ENCODE measurements at places on chromosomes 4 and X.
A peak's percentile ranks its signal among the peaks of the same experiment; 100 is the strongest.

GRCh38 chr4:1316537-1317168, 27.0 kb downstream of the MAEA start:
- no peak for DNase-seq

DNA sequence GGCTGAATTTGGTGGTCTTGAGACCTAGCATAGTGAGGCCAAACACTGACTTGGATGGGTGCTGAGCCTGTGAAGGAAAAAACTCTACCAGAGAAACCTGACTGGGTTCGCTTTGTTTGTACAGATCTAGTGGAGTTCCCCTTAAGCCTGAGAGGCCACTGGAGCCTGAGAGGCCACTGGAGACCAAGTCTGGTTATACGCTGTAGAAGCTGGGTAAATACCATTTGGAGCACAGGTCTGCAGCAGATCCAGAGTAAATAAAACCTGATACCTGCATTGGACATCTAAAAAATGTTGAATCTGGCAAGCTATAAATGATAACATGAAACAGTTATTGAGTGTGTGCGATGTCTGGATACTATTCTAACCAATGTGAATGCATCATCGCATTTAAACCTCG, 104.3 kb upstream of the IGSF1 start:
- no peak for DNase-seq

DNA sequence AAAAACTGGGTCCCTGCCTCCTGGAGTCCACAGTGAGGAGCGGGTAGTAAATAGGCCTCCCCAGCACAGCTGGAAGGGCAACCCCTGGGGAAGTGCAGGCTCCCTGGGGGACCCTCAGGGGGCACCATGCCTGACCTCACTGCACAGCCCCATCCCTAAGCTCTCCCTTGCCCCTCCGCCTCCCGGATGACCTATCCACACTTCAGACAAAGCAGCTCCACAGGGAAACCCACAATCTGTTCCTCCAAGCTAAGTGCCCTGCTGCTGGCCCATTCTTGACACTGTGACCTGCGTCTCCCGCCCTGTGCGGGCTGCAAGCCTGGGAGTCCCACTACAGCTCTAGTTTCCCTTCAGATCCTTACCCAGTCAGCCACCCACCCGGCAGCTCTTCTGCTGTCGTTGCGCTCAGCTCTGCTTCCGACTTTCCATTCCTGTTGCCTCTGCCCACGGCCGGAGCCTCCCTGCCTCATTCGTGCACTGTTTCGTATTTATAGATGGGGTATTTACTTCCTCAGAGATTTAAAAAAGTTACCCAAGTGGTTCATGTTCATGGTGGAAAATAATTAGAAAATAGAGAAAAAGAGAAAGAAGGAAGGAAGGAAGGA, 47.0 kb upstream of the STOX2 start:
- no peak for DNase-seq

DNA sequence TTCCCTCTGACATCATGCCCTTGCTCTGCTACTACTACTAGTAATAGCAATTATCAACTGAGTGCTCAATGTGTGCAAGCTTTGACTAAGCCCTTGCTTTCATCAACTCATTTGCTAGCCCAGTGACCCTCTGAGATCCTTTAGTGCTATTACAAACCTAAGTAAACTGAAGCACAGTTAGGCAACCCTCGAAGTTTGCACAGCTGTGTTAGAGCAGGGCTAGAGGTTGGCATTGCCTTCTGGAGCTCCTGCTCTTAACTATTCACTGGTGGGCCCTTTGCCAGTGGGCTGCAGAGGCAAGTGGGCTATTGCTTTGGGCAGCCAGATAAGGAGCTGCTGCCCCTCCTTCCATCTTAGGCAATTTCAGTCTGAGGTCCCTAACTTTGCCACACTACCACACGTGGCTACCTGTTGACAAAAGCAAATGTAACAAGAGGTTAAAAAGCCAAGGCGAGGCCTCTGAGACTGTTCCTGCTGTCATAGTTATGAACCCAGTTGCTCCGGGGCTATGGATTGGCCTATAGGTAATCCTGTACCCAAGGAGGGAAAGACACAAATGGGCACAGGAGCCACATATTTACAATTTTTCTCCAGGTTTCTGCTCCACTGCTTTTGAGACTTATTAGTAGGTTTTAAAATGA, 41.5 kb upstream of the ANKRD50 start:
- no peak for DNase-seq

DNA sequence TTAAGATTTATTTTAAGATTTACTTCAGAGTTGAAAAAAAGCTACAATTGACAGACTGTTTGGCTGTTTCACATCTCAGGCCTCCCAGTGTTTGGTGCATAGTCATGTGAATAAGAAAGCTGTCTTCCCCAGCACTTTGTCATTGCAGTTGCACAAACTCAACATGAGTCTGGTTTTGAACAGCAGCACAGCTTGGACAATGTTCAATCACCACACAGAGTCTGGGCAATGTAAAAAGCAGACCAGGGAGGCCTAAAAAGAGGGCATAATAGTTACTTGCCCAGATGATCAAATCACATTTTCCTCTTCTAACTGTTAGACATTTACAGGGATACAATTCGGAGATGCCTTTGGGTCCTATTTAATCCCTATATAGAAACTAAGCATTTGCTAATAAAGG, 1055.0 kb downstream of the RPA4 start:
- no peak for DNase-seq

GRCh38 chrX:19852014-19853005, 35.1 kb downstream of the SH3KBP1 start:
- DNase-seq = no peak

GRCh38 chrX:122907375-122907774, 276.7 kb upstream of the GRIA3 start:
- DNase-seq = no peak

GRCh38 chrX:9845578-9845952, 59.3 kb downstream of the SHROOM2 start:
- no peak for DNase-seq

- peak; percentile 81 for DNase-seq
These were observed at the start of gene LRBA for GRCh38 chr4:151014521-151015458. LRBA (minus strand) TSS chr4:151015284; CDS start chr4:151014642, 642 bp downstream.

GRCh38 chr4:54657185-54657550, 589 bp upstream of the KIT start:
- no peak for DNase-seq

GRCh38 chrX:5117816-5118215, 1110.9 kb downstream of the NLGN4X start:
- no peak for DNase-seq

DNA sequence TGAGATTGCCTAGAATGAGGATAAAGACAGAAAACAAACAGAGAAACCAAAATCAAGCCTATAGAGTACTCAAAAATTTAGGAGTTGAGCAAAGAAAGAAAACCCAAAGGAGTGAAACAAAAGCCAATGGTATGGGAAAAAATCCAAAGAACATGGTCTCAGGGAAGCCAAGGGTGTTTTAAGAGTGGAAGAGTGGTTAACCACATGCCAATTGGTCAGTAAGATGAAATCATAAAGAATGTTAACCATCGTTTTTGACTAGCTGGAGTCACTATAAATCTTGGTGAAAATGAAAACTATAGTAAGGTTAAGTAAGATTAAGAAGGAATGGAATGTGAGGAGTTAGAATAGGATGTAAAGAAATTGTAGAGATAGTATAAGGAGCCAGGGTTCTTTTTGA, 64.7 kb upstream of the RPL34 start:
- DNase-seq = no peak

- DNase-seq = no peak
These were observed 51.9 kb upstream of the DHRSX start for GRCh38 chrX:2552621-2553201.

DNA sequence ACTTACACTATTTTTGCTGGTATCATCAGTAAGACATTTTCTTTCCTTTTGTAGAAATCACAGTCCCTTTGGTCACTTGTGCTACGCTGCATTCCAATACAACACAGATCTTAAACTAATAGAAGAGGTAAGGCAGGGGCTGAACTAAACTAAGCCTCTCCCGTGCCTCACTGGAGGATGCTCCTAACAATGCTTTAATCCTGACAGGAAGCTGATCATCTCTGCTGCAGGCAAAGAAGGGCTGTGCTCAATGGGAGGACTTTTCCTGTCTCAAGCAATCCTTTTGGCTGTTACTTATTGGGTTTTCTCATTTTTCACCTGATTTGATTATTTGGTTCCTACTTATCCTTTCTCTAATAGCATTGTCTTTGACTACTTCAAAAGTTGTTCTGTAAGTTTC, 583.1 kb downstream of the INPP4B start:
- no peak for DNase-seq

DNA sequence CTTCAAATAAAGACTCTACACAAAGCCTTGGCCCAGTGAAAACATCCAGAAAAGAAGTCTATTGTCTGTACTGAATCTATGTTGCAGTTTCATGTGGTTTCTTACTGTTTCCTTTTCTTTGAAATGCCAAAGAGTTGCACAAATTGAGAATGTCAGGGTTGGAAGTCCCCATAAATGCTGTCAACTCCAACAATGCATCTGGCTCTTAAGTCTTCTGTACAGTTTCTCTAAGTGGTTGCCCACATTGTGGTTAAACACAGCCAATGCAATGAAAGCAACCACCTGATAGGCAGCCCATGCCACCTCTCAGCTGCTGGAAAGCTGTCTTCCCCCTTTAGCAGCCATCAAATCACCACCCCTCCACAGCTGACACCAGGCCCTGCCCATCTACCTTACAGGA, 67.2 kb upstream of the C1GALT1C1 start:
- DNase-seq = peak; percentile 36

DNA sequence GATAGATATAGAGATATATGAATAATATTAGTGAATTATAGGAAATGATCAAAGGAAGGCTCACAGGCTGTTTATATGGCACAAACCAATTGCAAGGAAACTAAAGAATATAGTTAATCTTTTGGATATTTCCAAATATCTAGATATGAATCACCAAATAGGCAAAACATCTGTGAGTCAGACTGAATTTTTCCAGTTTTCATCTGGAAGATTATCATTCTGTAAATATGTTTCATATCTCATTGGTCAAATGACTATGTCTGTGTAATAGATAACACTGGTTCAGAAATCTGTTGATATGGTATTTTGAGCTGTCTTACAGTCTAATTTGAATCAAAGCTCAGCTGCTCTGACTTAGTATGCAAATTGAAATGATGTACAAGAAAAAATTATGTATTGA, 303.6 kb downstream of the FAM133A start:
- no peak for DNase-seq

- DNase-seq = no peak
These were observed 868 bp upstream of the GNL3L start for GRCh38 chrX:54529151-54529550.

DNA sequence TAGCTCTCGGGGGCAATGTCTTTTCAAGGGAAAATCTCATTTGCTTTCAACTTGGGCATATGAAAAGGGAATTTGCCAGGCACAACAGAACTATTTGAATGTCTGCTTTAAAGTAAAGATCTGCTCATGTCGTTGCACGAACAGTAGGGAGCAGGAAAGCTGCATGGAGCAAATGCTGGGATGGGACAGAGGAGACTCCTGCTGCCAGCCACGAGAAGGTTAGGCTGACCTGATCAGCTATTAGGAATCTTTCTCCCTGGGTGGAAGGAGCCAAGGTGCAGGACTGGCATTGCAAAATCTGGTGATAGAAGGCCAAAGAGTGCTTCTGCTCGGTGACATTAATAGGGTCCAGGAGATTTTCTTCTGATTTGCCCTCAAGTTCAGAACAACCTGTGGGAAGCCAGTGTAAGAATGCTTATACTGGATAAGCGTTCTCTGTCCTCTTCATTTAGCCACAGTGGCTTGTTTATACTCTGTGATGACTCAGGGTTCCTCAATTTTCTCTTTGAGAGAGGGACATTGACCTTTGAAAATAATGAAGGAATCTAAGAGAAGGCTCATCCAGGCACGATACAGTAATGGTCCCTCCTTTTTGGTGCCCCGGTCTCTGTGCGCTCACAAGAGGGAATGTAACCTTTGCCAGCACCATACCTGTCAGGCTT, 22.9 kb downstream of the FHL1 start:
- DNase-seq = no peak

DNA sequence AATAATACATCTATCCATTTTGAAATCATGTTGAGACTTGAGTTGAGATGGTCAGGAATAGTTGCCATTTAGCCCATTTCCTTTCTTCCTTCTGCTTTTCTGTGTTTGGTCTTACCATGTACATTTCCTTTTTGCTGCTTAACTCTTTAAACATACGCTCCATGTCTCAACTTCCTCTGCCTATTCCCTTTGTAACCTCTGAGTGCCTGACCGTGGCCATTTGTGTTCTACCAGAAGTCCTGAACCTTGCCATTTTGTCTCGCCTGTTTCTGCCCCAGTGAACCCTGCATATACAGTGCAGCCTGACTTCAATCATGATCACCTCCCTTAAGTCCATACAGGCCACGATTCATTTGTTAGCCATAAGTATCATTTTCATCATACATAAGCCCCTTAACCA, 169.0 kb downstream of the RAPGEF2 start:
- no peak for DNase-seq

GRCh38 chrX:142054094-142054493, 150.4 kb downstream of the MAGEC1 start:
- no peak for DNase-seq

GRCh38 chrX:33156152-33156726, 55.1 kb downstream of the DMD start:
- no peak for DNase-seq

GRCh38 chr4:83282049-83282535, 2.5 kb downstream of the COQ2 start:
- peak; percentile 77 for DNase-seq

DNA sequence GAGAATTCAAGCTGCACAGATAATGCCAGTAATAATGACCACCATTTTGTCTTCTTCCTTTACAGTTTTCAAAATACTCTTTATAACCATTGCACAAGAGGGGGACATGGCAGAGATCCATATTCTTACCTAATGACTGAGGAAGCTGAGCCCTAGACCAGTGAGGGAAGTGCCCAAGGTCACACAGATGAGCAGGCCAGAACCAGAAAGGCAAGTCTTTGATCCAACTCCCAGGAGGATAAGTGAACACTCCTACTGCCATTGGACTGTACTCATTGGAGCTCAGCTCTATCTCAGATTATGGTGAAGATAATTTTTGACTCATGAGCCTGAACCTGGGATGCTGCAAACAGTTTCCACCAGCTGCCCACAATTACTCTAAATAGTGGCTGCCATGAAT, 28.6 kb downstream of the AMER1 start:
- DNase-seq = no peak

DNA sequence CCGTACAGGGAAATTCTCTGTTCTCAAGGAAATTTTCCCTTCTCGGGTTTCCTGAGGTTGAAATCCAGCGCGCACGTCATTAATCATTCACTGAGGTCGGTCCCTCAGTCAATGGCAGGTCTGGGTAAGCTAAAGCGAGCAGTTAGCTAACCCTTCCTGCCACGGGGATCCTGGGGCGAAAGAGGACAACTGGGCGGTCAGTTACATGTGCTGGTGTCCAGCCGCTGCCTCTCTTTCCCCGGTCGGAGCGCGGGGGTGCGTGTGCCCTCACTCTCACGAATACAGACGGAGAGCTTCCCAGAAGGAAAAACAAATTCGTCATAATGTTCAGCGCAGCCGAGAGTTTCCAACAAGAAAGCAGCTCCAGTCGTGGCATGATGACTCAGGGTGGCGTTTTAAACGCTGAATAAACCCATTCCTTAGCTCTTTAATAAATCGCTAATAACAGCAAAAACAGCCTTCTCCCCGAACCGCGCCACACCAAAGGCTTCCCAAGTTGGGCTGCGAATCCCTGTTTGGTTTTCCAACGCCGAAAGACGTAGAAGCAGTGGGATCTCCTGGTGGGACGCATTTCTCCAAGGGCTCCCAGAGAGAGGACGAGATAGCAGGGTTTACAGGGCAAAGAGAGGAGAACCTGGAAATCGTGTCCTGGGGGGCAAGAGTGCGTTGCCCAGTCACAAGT, 752 bp upstream of the FGF5 start:
- no peak for DNase-seq

- DNase-seq = no peak
These were observed 72.1 kb upstream of the ACSL1 start for GRCh38 chr4:184897895-184898294.

GRCh38 chr4:2256156-2256731, 5.7 kb downstream of the MXD4 start:
- DNase-seq = no peak
